ENCODE measurements at places on chromosomes 2 and 18.

DNA sequence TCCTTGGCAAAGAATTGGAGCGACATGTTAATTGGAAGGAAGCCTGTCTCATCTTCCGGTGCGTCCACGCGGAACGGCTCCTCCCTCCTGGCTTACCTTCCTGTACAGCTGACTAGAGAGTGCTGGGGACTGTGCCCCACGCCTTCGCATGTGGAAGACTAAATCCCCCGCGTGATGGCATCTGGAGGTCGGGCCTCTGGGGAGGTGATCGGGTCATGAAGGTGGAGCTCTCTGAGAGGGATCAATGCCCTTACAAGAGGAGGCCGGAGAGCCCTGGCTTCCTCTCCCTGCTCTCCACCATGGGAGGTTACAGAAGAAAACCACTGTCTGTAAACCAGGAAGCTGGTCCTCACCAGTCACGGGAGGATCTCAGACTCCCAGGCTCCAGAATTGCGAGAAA, 104.1 kb upstream of the OTOS start:
- DNase-seq, result no peak

DNA sequence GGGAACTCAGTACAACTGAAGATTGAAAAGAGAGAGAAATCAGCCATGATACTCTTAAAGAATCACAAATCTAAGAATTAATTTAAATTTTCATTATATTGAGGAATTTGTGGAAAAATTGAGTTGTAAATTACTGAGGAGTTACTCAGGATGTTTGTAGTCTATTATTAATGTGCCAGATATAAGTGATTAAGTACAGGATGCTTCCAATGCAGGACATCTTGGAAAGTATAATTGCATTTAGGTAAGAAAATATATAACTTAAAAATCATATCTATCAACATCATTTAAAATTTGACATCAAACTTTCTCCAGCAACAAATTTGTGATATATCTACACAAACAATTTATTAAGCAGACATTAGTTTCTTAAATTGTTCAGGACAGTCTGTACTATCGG, 1.3 kb downstream of the CALCRL start:
- no peak for DNase-seq

DNA sequence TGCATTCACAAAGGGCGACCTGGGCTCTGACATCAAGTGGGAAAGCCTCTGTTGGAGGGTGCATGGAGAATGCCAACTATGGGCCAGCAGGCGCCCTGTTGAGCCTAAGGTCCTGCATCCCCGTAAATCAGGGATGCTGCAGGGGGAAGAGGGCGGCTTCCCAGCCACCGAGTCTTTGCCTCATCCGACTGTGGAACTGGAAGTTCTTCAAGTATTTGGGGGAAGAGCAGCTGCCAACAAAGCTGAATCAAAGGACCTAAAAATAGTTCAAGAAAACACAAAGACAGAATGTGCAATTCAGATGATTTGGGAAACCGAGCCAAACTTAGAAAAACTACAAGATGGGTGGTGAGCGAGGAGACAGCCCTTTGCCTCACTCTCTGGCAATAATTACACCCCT, 281.1 kb upstream of the MGAT5 start:
- DNase-seq, result no peak

DNA sequence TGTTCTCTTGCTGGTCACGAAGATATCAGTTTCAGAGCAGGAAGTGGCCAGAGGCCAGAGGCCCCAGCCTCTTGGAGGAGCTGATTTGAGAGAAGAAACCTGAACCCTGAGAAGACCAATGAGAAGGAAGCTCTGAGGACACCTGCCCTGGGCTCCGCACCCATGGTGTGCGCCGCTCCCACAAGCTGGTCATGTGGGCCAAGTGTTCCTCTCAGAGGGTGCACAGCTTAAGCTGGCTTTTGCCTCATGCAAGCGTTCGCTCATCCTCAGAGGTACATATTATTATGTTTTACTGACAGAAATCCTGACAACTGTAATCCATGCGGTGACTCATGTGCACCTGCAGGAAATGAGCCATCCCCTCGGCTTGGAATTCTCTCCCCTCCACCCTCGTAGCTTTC, 316.1 kb upstream of the MYT1L start:
- no peak for DNase-seq

GRCh38 chr2:204187229-204188083, 250.9 kb downstream of the ICOS start:
- no peak for DNase-seq

DNA sequence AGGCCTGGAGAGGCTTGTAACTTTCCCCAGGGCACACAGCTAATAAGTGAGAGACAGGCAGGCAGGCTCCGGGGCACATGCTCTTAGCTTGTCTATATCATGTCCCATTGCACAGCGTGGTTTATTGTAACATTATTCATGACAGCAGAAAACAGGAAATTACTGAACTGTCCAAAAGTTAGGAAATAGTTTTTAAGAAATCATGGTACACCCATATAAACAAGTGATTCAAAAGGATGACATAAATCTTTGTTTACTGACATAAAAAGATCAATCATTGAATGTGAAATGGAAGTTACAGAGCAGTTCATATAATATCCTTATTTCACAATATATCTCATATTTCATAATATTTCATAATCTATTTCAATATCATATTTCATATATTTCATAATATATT, 34.3 kb upstream of the TXNDC2 start:
- DNase-seq, result no peak

- no peak for DNase-seq
These were observed 8.3 kb upstream of the MRPL33 start for GRCh38 chr2:27762951-27763906.
